ENCODE measurements at places on chromosomes 3 and 15. TPM values are rescaled to one million over a fixed set of nuclear protein-coding genes. Genes with fewer than 3 reads are reported as not detected.

The SLC9C1 gene
- total RNA-seq, result not detected

The CCDC33 gene
- not detected for total RNA-seq

The EFHB gene
- 0.44 TPM for total RNA-seq

The BFSP2 gene
- total RNA-seq, result not detected

The GABRB3 gene
- not detected for total RNA-seq
